ENCODE measurements at places on chromosomes 12 and 14.

DNA sequence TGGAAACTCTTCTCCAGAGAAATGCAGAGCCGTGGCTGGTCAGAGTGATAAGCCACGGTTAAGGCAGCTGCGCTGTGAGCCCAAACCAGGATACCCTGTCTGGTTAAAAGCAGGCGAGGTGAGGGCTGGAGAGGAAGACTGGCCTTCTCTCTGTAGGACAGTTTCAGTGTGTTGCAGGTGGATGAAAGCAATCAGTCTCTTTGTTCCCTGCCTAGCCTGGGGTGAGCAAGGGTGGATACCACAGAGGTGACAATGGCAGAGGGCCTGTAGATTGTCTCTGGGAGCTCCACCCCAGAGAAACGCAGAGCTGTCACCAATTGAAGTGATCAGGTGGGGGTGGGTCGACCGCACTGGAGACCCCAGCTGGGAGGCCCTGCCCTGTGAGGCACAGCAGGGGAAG lies 621.9 kb downstream of the LRFN5 start:
- DNase-seq = no peak

DNA sequence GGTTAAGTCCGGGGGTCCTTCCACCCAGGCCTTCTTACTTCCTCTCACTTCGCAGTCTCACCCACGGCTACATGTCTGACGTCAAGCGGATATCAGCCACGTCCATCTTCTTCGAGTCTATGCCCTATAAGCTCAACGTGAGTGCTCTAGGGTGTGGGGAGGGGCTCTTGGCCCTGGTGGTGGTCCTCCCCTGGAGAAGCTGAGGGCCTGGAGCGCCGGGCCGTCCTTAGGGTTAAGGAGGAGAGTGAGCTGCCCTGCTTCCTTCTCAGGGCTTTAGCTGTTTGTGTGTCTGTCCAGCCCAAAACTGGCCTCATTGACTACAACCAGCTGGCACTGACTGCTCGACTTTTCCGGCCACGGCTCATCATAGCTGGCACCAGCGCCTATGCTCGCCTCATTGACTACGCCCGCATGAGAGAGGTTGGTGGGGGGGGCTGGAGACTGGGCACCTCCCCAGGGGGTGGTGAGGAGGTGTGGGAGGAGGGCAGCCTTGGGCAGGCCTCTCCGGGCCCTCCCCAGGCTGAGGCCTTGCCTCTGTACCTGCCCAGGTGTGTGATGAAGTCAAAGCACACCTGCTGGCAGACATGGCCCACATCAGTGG lies 2.7 kb downstream of the SHMT2 start:
- no peak for DNase-seq

DNA sequence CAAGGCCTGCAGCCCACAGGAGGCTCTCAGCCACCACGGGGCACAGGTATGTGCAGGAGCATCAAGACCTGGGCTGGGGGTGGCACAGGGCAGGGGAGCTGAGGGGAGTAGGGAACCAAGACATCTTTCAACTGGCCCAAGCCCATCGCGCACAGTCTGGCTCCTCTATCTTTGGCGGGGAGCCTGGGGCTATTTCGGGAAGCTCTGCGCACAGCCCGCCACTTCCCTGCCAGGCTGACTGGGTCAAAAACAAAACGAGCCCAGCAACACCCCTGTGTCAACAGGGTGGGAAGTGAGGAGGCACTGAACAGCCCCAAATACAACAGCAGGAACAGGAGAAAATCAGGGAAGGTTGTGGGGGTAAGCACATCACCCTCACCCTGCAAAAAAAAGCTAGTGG lies 83.9 kb downstream of the ARL6IP4 start:
- no peak for DNase-seq

DNA sequence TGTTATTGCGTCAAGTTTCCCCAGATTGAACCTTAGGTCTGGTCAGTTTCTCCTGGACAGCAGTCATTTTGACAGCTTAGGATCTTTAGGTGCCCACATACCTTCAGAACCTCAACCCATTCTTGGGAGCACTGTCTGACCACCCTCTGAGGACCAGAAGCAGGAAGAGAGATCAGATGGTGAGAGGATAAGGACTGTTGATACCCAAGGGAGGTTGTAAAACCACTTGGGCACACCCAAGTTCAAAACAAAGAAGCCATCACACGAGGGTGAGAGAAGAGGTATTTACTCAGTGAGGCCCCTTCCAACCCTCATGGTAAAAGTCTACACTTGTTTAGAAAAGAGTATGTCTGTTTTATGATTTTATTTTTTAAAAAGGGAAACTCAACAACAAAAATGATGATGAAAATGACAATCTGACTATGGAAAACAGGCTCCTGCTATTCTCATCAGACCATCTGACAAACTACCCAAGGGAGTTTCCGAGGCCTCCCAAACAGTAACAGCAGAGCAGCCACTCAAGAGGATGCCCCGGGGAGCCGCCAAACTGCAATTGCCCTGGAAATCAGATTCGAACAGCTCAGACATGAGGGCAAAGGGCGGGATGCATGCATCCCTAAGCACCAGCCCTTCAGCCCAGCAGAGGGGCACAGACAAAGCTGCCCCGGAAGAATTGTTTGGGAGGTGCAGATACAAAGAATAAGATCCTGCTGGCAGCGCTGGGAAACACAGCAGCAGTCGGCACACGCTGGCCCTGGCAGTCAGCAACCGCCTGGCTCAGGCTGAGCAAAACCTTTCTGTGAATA lies 162.6 kb upstream of the PLEKHG7 start:
- DNase-seq = no peak

GRCh38 chr14:96160913-96161310 lies 43.7 kb upstream of the BDKRB2 start:
- peak; percentile 25 for DNase-seq

DNA sequence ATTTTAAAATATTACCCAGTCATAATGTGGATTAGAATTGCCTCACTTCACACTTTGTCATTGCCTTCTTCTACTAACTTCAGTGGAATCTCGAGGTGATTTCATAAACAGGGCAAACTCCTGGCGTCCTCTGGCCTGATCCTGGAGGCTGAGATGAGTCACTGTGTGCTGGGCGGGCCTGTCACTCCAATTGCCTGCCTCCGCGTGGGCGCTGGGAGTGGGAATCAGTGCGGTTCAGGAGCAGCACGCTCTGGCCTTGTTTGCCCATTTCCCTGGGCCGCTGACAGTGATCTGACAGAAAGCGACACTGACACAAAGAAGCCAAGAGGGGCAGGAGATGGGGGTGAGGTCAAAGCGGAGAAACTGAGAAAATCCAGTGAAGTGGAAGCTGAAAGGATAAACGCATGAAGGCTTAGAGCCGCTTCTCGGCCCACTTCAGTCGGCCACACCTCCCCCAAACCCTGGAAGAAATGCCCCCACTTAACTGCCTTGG lies 29.7 kb downstream of the LGR5 start:
- DNase-seq = no peak

DNA sequence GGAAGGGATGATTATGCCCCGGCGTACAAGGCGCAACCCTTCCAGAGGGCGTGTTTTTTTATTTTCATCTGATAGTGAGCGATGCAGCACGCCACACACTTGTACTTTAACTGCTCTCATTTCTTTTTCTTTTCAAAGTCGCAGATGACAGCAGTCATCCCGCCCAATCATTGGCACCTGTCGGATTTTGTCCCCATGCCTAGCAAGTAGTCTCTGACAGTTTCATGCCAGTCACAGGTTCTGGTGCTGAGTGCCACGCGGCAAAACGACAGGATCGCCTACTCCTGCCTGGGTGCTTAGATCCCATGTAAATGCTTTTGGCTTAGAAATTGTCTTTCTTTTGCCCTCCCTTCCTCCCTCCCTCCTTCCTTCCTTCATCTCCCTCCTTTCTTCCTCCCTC lies 117.7 kb downstream of the GLT1D1 start:
- no peak for DNase-seq

DNA sequence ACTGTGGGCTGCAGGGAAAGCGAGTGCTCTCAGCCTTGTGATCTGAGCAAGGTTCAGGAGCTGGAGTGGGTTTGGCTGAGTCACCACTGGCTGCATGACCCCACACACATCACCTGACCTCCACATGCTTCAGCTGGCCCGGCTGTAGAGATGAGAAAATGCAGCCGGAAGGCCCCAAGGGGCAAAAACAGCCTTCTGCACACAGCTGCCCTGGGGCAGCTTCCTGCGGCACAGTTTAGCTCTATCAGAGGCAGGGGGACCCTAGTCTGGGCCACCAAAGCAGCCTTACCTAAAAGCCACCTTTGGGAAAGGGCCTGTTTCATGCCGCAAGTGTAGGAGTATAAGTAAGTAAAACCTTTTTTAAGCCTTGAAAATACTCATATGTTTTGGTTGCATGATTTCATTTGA lies 123.3 kb downstream of the SSPN start:
- no peak for DNase-seq

DNA sequence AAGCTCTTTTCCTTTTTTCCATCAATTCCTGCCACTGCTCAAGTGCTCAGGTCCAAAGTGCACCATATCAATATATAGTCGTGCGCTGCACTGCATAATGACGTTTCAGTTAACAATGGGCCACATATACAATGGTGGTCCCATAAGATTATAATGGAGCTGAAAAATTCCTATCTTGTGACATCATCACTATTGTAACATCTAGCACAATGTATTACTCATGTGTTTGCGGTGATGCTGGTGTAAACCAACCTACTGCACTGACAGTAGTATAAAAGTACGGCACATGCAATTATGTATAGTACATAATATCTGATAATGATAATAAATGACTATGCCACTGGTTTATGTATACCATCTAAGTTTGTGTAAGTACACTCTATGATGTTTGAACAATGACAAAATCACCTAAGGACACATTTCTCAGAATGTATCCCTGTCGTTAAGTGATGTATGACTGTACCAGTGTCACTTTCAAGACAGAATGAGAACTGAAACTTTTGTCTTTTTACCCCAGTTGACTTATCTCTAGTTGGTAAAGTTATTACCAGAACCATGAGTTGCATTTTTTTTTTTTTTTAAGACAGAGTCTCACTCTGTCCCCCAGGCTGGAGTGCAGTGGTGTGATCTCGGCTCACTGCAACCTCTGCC lies 53.7 kb upstream of the INSM2 start:
- DNase-seq = no peak

- no peak for DNase-seq
Observed at GRCh38 chr12:132143336-132144071, 615 bp downstream of the DDX51 start.

GRCh38 chr12:79776111-79776510 lies 85.3 kb upstream of the PAWR start:
- no peak for DNase-seq

DNA sequence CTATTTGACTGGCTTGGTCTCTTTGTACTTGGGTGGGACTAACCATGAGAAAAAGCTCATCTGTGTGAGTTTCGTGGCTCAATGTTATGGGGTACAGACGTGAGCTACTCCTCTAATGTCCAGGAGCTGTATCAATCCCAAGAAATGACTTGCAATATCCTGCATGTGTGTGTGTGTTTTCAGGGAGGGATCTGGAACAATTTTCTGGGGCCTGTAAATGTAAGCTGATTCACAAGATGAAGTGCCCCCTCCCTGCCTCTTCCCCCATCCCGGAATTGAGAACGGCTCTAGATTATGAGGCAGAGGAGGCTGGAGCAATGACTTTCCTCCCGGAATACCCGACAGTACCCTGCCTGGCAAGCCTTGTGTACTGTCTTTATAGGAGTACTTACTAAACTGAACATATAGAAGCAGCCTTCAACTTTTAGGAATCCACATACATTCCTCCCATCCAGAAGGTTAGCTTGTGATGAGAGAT lies 53.9 kb downstream of the TMX1 start:
- no peak for DNase-seq

- no peak for DNase-seq
Observed at GRCh38 chr12:2457215-2457932, 337.4 kb upstream of the FKBP4 start.

- DNase-seq = no peak
Observed at GRCh38 chr14:51988221-51988620, 1.1 kb upstream of the RTRAF start.

DNA sequence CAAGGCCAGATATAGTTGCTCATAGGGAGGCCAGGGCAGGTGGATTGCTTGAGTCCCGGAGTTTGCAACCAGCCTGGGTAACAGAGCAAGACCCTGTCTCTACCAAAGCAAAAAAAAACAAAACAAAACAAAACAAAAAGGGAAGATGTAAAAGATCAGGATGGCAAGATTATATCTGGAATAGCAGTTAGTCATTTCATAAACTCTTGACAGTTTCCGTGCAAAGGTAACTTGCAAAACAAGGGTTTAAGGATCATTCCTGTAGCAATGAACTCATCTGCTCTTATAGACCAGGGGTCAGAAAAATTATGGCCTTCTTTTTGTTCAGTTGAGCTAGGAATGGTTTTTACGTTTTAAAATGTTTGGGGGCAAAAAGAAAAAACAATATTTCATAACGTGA lies 29.6 kb downstream of the GIT2 start:
- DNase-seq = no peak

- no peak for DNase-seq
Observed at GRCh38 chr12:15644700-15645099, 144.5 kb downstream of the EPS8 start.

- DNase-seq = no peak
Observed at GRCh38 chr14:72715215-72715849, 178.6 kb downstream of the DPF3 start.

- DNase-seq = no peak
Observed at GRCh38 chr14:74867673-74868072, 8.3 kb downstream of the PROX2 start.

DNA sequence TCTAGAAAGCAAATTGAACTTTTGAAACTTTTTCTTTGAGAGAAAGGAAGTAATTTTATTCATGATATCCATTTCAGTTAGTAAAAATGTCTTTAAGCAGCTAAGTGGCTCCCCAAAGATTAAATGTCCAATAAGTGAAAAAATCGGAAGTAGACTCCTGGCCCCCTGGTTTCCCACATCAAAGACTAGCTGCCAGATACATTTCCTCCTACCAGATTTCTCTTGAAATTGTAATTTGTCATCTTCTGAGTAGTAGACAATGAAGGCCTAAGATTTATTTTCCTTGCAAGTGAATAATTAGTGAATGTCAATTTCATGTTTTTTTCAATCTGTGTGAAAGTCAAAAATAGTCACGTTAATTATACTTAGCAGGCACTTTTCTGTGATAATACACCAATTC lies 321.9 kb downstream of the SYT1 start:
- DNase-seq = no peak

DNA sequence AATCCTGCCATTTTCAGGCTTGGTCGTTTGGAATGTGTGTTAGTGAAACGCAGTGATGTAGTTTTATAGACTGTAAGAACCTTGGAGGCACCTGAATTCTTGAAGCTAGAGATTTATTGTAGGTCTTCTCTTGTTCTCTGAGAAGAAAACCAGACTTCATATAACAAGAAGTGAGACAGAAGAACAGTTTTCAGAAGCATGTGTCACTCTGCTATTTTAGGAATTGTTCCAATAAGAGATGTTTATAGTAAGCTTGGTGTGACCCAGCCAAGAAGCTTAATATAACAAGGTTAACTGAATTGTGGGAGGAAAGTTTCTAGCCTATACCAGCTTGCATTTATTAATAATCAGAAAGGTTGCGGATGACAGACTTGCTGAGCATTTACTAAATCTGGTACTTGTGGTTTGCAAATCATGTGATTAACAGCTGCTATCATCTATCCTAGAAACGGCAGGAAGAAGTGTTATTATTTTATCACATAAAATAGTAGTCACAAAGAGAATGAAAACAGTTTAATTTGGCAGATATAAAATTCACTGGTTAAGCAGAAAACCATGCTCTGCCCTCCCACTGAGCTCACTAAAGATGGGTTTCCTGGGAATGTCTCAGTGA lies 49.2 kb upstream of the BCAT1 start:
- no peak for DNase-seq
